ENCODE measurements at places on chromosomes 12 and 14.

- no peak for DNase-seq
Observed at GRCh38 chr12:114400925-114401324, 5.0 kb downstream of the TBX5 start.

DNA sequence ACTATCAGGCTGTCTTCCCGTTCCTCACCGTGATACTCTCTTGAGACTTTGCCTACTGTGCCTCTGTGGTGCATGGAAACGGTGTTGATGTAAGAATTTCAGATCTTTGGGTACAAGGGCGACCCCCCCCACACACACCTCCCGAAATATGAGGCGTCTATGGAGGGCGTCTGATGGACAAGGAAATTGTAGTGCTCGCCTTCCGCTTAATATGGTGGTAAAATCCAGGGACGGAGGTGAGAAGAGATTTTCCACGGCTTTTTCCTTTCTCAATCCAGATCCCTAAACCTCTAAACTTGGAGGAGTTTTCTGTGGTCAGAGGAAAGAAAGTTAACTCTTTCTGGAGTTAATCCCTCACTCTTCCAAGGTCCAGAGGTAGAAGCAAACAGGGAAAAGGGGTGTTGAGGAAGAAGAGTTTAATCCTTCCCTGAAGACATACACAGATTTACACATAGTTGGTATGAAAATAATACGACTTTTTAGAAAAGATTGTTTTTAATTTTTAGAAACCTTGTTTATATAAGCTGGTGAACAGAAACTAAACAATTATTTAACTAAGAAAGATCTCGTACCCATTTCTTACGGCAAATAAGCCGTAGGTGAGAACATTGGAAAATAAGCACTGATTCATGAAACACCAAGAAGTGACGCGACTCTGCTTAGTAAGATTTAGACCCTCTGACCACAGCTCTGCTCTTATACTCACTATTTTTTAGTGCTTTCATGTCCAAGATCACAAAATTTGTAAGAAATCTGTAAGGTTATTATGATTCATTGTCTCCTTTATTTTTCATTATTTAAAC, 23.1 kb upstream of the RNASE12 start:
- no peak for DNase-seq

GRCh38 chr12:47717443-47718193, 7.7 kb downstream of the ENDOU start:
- peak; percentile 94 for DNase-seq

DNA sequence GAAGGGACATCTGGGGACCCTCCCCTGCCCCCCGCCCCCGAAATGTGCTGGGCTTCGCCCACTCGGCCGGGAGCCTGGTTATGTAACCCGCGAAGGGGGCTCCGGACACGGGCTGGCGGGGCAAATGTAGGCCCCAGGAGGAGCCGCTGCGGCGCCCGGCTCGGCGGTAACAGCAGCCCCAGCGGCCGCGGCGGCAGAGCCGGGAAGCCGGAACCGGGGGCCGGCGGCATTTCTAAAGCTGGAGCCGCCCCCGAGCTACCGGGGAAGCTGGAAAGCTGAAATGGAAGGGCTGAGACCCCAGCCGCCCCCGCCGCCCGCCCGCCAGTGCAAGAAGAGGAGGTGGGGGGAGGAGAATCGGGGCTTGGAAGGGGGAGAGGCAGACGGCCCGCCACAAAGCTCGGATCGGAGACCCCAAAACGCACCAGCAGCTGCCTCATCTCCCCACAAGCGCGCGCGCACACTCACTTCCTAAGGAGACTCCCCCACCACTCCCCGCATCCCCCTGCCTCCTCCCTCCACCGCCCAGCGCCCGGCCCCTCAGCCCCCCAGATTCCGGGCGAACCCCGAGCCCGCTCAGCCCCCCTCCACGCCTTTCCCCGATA, 1.5 kb downstream of the KDM2B start:
- DNase-seq = no peak

GRCh38 chr12:65963862-65964240, 139.6 kb downstream of the HMGA2 start:
- DNase-seq = no peak

DNA sequence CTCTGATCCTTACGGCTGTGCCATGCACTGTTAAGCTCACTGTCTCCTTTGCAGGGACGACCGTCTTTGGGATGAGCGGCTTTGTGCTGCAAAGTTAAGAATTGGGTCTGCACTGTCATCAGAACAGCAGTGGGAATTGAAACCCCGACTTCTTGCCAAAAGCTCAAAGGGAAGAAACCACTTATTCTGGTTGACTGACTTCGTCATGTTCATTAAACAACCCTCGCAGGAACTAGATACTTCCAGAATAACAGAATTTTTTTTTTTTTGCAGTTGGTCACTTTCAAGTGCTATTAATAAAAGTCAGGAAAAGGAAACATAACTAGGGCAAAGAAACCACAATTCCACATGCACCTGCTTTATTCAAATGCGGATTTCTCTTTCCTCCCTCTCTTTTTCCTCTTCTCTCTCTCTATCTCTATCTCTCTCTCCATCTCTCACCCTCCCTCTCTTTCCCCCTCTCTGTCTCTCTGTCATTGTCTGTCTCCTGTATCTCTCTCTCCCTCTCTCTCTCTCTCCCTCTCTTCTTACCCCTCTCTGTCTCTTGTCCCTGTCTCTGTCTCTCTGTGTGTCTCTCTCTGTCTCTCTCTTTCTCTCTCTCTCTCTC, 12.3 kb upstream of the GLT1D1 start:
- no peak for DNase-seq

GRCh38 chr12:98294051-98294805, 221.2 kb upstream of the TMPO start:
- no peak for DNase-seq

GRCh38 chr12:64808110-64808509, 16.3 kb upstream of the TBC1D30 start:
- no peak for DNase-seq

GRCh38 chr12:121264951-121265515, 31.5 kb downstream of the CAMKK2 start:
- no peak for DNase-seq

GRCh38 chr12:49413010-49413409, 45.7 kb downstream of the SPATS2 start:
- DNase-seq = no peak

DNA sequence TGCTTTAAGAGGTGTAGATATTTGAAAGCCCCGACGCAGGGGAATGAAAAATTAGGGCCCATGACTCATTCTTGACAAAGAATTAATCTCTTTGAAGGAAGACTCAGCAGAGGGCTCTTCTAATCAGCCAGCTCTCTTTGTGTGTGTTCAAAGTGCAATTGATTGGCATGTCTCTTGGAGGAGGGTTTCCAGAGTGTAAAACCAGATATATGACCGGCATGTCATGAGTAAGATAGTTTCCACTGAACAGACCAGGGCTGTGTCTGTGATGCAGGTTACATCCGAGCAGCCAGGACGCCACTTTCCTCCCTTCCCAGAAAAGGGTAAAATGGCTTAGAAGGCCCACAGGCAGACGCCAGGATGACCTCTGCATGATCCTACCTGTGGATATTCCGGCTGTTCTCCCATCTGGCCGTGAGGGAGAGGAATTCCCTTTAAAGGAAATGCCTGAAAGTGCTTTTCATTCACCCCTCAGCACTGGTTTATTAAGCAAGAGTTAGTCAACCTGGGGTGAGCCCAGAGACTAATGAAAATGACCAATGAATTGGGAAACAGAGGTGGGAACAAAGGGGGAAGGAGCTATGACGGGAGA, 7.2 kb upstream of the KRT75 start:
- no peak for DNase-seq

- DNase-seq = no peak
Observed at GRCh38 chr12:123931686-123932321, 40.8 kb downstream of the CCDC92 start.

DNA sequence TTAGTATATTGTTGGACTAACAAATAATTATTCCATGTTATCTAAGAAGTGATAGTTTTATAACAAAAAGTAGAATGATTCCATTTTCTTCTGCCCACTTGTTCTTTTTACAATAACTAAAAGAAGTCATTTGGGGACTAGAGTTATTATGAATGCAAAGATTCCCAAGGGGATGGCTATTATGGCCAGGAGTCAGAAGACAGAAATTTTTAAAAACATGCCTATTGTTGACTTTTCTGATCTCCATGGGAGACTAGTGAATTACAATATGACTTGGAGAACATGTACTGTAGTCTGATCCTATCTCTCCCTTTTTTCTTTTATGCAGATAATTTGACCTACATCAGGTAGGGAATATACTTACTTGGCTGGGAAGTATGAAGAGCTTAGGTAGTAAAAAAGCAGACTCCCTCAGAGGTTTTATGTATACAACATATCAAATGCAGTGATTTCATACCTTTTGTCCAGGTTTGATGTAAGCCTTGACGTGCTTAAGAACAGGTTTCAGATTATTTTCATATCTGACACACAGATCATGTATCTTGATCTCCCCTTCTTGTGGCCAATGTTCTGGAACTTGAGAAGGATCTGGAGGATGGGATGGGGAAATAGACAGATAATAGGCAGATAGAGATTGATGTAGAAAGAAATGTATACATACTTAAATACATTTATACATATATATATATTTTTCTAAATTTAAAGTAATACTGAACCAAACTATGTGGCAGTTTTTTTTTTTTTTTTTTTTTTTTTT, 41.0 kb upstream of the KCNJ8 start:
- no peak for DNase-seq

GRCh38 chr12:28802706-28803438, 346.2 kb upstream of the FAR2 start:
- no peak for DNase-seq

DNA sequence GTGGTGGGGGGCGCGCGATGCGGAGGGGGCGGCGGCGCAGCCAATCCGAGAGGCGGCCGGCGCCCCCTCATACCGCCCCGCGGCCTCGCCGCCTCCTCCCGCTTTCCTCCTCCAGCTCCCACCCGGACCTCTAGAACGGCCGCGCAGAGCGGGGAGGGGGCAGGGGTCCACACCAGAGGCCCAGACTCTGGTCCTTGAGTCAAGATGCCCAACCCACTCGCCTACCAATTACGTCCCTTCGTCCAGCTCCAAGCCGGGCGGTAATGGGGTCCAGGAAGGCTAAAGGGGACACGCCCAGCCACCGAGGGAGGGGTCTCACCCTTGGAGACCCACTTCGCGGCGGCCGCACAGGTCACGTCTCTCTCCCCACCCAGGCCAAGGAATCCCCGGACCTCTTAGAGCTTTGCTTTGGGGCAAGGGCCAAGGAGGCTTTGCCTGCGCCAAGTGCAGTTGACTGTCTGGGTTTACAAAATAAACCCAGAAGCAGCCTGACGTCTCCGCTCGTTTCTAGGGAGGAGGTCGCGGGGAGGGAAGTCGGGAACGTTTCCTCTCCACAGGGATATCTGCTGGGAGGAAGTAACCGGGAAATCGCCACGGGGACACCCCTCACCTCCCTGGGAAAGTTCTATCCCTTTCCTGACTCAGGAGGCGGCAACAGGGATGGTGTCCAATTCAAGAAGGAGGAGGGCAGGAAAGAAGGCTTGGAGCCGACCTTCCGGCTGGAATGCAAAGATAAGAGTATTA, 394 bp upstream of the AMIGO2 start:
- DNase-seq = peak; percentile 88

GRCh38 chr12:124747426-124748161, 116.1 kb downstream of the SCARB1 start:
- no peak for DNase-seq

Data from coronary artery (tissue), 2 donors.